ENCODE measurements at places on chromosomes 12 and 14.

DNA sequence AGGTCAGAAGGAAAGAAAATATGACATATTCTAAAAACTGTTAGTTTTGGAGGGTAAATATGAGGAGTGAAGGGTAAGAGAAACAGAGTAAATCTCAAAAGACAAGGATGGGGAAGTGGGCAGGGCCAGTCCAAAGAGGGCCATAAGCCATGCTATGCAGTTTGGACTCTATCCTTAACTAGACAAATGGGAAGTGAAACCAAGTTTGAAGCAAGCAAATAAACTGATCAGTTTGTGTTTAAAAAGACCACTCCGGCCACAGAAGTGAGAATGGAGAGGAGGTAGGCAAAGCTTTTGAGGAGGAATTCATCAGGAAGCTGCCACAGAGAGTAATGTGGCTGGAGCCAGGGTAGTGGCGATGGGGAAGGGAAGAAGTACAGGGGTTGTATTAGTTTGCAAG lies 37.5 kb upstream of the DAAM1 start:
- DNase-seq, result no peak

DNA sequence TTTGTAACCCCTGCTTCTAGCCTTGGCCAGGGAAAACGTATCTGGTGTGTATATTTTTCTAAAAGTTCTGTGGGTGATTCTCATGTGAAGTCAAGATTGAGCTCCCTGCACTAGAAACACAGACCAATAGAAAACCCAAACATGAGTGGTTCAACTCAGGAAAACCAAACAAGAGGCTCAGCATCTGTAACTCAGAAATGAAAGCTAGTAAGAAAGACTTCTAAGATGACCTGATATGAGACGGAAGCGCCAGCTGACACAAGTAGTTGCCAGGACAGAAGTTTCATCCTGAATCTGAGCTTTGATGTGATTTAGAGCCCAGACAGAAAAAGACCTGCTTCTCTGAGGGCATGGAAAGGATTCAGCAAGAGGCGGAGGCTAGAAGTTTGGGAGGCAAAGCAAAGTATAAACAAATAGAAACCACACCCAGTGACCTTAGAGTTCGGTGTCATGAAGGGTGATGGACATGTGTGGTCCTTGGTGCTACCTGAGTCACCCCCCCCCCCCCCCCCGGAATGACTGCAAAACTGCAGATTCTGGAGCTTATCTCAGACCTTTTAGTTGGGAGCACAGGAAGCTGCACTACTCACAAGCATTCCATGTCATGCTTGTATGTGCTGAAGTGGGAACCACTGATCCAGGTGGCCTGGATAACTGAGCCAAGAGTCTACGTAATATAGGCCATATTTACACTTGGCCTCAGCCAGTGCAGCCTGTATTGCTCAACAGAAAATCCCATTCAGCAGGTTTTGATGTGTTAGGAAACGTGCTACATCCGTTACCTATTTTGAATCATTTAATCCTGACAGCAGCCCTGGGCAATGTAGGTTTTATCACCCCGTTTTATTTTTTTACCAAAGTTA lies 191.3 kb downstream of the ANO6 start:
- DNase-seq, result no peak

DNA sequence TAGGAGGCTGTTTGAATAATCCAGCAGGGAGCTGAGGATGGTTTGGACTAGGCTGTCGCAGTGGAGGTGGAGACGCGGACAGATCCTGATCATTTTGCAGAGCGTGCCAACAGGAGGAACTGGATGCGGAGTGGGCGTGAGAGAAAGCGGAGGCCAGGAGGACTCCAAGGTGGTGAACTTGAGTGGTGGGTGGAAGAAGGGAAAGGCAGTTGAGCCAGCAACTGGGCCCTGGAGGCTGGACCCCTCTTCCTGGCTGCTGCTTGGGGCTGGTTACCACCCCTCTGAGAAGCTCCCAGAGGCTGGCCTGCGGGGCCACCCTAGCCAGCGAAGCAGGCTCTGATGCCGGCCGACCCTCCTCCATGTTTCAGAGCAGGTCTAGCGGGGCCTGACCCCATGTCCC lies 56.8 kb upstream of the KCNA1 start:
- no peak for DNase-seq

- peak; percentile 42 for DNase-seq
Observed at GRCh38 chr12:106033161-106033675, 105.5 kb downstream of the NUAK1 start.

DNA sequence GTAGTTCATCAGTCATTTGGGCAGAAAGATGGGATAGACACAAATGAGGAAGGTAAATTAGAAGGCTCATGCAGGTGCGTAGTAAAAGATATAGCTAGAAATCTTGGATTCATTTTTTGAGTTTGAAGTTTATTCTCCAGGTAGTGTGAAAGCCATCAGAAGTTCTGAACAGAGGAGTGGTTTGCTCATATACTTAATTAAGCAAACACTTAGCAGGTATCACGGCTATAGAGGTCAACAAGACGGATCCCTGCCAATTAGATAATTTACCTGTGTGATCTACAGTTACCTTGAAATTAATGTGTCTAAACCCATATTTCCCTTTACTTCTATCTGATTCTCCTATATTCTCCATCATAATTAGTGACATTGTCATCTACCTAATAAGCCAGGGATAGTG lies 29.7 kb downstream of the PALS1 start:
- DNase-seq, result no peak

DNA sequence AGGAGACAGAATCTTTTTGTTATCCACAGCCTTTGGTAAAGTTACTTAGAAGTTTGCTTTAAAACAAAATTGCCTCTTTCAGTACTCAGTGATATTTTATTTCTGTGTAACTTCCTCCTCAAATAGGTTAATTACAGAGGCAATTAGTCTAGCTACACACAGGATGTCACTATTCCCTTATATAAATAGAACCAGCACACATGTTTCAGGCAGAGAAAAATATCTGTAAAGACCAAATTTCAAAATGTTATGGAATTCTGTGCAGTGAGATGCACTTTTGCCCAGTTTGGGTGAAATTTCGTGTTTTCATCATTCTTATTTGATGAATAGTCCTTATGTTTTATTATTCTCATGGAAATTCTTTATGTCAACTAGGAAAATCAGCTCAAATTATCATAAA lies 410.6 kb upstream of the SOX5 start:
- no peak for DNase-seq

- DNase-seq, result no peak
Observed at GRCh38 chr12:121241156-121241970, 31.4 kb downstream of the P2RX4 start.

- no peak for DNase-seq
Observed at GRCh38 chr14:101361044-101361443, 200.3 kb upstream of the DIO3 start.

- DNase-seq, result no peak
Observed at GRCh38 chr12:115983226-115983798, 294.2 kb downstream of the MED13L start.

DNA sequence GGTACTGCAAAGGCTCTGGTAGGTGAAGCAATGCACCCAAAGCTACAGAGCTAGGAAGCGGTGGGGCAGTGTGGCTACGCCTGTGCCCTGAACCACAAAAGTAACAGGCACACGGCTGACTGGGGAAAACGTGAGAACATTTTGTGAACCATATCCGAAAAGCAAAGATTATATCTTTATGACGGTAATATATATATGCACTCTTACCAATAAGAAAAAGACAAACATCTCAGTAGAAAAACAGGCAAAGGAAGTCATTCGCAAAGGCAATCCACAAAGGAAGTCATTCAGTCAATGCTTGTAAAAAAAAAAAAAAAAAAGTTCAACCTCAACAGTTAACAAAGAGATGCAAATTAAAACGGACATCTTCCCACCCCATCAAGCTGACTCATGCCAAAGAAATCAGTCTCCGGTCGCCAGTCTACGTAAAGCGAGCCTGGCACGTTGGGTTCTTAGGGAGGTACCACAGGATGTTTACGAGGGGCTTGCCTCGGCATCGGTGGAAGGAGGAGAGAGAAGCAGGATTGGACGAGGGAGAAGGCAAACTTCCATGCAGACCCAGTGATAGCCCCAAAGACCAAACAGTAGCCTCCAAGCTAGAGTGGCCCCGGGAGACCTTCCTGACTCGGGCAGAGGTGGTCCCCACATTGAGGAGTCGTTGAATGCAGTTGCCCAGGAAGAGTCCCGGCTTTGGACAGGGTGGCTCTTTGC lies 39.4 kb upstream of the PPP2R5C start:
- no peak for DNase-seq

GRCh38 chr12:120473807-120474615 lies 4.5 kb upstream of the SRSF9 start:
- no peak for DNase-seq

DNA sequence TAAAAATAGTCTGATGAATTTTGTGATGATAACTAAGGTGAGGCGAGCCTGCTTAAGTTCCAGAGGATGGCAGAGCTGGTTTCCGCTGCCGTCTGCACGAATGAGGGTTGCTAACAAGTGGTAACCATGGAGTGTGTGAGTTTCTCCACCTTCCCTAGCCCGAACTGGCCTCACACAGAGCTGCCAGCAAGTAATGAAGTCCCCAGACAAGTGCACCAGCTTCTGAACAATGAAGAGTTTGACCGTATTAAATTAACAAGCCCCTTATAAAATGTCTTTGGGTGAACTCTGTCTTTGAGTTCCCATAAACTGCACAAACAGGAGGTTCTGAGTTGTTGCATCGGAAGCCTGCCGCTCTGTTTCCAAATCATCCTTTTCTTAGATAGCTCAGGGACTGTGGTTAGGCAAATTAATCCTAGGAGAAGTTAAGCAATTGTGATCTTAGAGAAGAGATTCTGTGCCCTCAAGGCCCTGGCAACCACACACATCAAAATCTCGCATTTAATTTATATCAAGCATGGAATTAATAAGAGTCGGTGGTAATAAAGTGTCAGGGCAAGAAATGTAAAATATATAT lies 274.1 kb upstream of the DAAM1 start:
- DNase-seq, result no peak

GRCh38 chr12:108629824-108630476 lies 3.7 kb downstream of the SELPLG start:
- no peak for DNase-seq

- no peak for DNase-seq
Observed at GRCh38 chr14:61977217-61977616, 215.0 kb downstream of the SNAPC1 start.

- peak; percentile 76 for DNase-seq
Observed at GRCh38 chr14:100416921-100417860, 94.1 kb downstream of the SLC25A47 start.

DNA sequence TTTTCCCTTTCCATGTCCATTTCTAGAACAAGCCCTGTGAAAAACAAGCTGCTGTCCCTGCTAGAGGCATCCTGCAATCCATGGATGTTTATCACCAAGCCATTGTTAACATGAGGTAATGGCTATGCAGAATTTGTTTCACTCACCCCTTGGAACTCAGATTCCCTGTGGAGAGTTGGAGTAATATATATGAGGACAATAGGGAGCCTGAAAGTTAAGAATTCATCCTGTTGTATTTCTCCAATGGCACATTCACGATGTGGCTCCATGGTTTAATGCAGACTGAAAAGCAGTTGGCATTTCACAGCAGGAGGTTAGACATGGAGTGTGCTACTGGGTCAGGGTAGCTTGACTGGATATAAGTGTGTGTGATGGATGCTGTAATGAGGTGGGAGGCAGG lies 32.4 kb downstream of the GPR65 start:
- no peak for DNase-seq

DNA sequence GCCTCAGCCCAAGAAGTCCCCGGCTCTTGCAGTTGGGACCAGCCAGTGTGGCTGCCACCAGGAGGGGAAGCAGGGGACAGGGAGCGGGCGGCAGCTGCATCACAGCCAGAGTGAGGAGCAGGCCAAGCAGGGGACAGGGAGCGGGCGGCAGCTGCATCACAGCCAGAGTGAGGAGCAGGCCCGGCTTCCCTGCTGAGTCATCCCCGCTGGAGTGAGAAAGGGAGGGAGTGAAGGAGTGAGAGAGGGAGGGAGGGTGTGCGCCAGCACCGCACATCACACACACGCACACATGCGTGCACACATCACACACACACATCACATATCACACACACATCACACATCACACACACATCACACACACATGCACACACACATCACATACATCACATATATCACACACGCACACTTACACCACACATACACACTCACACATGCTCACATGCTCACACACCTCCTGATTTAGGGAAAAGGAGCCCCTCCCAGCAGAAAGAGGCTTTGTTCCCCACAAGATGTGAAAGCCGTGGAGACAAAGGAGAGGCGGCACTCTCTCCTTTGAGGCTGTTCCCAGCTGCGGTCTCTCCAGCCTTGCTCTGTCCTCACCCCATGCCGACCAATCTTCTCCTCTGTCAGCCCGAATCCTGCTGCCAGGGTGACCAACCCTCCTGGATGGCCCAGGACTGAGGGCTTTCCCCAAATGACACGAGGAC lies 16.7 kb upstream of the ZDHHC22 start:
- no peak for DNase-seq

GRCh38 chr12:98260276-98260675 lies 255.1 kb upstream of the TMPO start:
- DNase-seq, result no peak

DNA sequence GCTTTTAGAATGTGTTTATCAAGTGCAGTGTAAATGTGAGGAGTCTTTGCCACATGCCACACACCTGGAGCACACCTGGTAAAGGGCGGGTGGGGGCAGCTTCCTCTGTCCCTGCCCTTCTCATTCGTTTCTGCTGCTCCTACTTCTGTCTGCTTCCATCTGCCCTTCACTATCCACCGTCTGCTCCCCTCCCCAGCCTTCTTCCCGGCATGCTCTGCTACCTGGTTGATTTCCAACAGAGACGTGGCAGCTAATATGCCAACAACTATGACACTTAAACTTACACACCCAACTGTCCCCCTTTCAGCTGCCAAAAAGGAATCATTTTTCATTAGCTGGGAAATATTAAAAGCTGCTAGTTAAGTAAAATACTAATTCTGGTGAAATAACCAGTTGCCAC lies 9.1 kb upstream of the CARMIL3 start:
- DNase-seq, result no peak

- no peak for DNase-seq
Observed at GRCh38 chr14:39383026-39383660, 49.1 kb downstream of the FBXO33 start.

GRCh38 chr12:8446642-8447547 lies 8.9 kb upstream of the CLEC6A start:
- DNase-seq, result no peak

DNA sequence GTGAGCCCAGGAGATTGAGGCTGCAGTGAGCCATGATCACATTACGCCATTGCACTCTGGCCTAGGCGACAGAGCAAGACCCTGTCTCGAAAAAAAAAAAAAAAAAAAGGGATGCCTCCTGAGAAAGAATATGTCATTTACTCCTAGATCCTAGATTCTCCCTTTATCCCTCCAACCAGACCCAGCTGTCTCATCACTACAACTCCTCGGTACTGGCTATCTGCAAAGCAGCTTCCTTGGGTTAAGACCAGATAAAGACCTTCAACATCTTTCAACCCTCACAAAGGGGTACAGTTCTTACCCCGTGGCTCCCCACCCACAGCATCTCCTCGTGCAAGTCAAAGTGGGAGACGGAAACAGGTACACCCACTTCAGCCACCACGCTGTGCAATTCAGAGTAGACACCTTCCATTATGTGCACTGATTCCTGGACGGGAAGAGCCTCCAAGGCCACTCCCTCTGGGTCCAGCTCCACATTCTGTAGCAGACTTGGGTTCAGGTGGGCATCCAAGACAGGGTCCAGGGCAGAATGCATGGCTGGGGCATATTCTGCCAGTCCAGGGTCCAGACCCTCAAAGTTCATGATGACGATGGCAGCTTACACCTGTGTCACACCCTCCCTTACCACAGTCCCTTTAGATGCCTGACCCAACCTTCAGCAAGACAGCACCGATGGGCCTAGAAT lies 1.1 kb downstream of the PAN2 start:
- no peak for DNase-seq
